ENCODE measurements at places on chromosomes 6 and 20.

DNA sequence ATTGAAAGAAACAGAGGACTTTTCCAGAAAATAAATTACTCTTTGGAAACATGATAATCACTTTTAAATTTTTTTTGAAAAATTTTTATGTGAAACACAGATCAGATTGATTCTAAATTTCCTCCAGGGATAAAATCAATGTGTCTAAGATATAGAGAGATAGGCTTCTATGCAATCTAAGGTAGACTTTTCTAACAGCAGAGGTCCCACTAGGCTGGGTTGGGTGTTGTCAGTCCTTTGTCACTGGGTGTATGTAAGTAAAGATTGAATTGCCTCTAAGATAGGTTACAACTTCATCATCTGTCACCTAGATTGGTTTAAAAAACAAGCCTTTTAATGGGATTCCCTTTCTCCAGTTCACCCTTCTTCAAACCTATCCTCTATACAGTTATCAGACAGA, 449.9 kb downstream of the DHX35 start:
- DNase-seq = no peak

GRCh38 chr6:11439017-11439420, 98.5 kb upstream of the TMEM170B start:
- no peak for DNase-seq

DNA sequence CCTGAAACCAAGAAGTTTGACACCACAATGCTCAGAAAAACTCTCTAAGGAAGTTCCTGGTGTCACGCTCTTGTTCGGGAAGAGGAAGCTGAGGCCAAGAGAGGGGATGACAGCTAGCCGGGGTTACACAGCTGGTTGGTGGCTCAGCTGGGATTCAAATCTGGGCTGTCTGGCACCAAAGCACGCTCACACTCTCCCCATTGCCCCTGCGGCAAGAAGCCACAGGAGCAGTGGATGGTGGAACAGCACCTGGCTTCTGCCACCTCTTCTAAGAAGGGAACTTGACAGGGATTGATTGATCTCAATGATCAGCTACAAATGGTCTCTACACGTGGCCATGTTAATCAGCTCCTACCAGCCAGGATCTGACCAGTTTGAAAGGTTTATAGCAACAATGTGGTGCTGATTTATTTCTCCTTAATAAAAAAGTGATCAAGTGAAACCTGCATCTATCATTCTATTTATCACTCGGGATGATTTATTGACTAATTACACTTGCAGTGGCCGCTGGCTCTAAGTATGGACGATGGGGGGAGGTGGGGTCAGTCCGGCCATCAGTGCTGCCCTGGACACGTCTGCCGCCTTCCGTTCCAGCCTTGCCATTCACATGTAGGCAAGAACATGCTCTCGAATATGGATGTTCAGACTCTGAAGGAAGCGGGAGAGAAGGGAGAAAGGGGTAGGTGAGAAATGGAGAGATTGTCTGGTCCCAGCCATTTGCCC, 71.9 kb upstream of the TOP1 start:
- DNase-seq = no peak

DNA sequence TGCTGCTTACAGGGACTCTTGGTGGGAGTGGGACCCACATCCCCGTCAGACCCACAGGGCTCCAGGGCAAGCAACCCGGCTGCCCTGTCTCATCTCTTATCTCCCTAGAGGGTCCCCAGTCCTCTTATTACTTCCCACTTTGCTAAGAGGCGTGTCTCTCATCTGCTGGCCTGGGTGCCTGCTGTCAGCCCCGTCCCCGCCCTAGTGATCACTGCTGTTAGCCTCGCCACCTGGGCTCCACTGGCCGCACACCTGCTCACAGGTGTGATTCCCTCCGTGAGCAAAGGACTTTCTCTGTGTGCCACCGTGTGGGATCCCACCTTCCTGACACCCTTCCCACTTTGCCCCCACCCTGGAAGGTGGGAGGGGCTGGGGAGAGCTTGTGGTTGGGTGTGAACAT, 57.6 kb downstream of the TCP11 start:
- no peak for DNase-seq

DNA sequence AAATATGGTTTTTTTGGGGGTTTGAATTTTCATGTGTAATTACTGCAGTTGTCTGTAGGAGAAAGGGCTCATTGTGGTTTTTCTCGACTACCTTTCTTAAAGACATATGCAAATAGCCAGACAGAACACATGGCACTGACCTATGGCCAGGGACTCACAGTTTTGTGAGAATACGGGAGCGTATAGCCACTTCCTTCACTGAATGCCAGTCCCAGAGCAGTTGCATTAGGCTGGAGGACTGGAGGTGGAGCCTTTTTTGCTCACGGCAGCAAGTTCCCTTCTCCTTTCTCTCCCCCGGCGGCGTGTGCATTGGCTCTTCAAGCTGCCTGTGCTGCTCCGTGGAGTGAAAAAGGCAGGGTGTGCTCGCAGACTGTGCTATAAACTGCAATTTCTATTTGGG, 114.9 kb downstream of the AKAP7 start:
- DNase-seq = no peak

DNA sequence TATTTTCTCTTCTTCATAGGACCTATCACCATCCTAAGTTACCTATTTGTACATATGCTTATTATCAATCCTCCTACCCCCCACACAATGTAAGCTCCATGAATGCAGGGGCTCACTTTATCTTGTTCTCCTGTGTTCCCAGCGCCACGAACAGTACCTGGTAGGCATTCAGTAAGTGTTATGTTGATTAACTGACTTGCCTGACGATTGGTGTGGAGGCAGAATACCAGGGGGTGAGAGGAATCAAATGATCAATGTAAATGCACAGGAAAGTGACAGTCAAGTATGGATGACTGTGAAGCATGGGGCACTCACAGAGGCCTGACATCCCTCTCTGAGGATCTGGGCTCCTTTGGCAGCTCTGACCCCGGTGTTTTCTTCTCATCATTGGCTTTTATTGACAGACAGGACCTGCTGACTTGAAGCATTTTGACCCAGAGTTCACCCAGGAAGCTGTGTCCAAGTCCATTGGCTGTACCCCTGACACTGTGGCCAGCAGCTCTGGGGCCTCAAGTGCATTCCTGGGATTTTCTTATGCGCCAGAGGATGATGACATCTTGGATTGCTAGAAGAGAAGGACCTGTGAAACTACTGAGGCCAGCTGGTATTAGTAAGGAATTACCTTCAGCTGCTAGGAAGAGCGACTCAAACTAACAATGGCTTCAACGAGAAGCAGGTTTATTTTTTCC, 6.1 kb upstream of the IFT52 start:
- DNase-seq = no peak

DNA sequence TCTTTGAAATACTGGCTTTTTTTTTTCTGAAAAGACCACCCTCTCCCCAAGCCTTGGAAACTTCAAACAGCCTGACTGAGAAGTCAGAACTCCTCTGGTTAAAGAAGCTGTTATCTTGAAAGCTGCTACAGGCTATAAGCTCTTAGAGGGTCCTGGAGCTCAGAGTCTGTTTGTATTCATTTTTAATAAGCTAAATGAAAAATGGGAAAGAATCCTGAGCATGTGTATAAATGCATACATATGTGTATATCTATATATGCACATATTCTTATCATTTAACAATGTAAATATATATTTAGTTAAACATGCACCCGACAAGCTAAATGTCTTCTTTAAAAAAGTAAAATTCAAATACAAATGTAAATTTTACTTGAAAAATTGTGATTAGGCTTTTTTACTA, 494.9 kb upstream of the POU3F2 start:
- no peak for DNase-seq

GRCh38 chr20:57716202-57716601, 6.4 kb upstream of the PMEPA1 start:
- no peak for DNase-seq

DNA sequence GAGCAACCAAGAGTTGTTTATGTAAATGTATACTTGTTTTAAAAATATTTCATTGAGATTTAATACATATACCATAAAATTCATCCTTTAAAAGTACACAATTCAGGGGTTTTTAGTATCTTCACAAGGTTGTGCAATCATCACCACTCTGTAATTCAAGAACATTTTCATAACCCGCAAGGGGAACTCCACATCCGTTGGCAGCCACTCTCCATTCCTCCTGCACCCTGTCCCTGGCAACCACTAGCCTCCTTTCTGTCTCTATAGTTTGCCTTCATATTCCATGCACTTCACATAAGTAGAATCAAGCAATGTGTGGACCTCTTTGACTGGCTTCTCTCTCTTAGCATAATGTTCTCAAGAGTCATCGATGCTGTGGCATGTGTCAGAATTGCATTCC, 104.2 kb upstream of the PDE10A start:
- DNase-seq = no peak
